ENCODE measurements at places on chromosomes 7 and 10.

GRCh38 chr7:69078997-69079769 is 519.1 kb upstream of the AUTS2 start:
- DNase-seq = no peak

DNA sequence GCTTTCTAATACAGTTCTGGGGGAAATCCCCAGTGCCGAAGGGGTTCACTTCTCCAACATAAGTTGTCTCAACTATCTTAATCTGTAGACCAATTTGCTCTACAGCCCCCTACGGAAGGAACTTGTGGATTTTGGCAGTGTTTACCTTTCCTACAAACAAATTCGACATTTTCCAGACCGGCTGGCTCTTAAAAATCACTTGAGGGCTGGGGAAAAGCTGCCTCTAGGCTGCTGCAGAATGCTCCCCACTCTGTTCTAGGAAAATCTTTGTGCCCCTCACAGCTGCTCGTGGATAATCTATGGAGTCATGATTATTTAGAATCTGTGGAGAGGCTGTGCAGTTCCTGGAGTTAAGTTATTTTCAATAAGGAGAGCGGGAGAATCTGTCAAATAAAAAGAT is 474.6 kb upstream of the FZD8 start:
- DNase-seq = peak; percentile 62

DNA sequence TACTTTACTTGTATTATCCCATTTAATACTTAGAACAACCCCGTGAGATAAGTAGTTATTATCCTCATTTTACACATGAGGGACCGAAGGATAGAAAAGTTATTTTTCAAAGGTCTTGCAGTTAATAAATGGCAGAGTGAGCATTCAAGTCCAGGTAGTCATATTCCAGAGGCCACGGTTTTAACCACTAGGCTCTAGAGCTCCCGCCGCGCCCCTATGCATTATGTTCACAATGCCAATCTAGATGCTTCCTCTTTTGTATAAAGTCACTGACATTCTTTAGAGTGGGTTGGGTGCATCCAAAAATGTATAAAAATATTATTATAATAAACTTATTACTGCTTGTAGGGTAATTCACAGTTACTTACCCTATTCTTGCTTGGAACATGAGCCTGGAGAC is 11.4 kb upstream of the CFAP69 start:
- DNase-seq = no peak

DNA sequence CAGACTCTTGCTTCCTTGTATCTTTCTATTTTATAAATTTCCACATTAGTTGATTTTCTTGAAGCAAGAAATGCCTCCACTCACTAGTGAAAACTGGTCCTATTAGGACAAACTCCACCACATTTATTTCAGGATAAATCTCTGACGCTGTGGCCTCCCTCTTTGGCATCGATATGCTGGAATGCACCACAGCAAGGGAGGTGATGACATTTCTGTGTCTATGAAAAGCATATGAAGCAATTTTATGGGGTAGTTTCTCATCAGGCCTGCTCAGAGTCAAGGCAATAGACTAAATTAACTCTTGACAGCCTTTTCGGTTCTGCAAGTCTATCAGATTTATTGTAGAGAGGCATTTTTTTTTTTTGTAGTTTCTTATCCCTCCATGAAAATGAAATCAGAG is 304.4 kb downstream of the ZEB1 start:
- no peak for DNase-seq

- DNase-seq = no peak
Measured at GRCh38 chr10:103679096-103679790, 176.1 kb downstream of the SH3PXD2A start.

GRCh38 chr10:93438613-93439253 is 43.4 kb downstream of the MYOF start:
- DNase-seq = peak; percentile 62
